Kasumi-1 (cell line): ENCODE measurements at places on chromosomes 4 and X.

DNA sequence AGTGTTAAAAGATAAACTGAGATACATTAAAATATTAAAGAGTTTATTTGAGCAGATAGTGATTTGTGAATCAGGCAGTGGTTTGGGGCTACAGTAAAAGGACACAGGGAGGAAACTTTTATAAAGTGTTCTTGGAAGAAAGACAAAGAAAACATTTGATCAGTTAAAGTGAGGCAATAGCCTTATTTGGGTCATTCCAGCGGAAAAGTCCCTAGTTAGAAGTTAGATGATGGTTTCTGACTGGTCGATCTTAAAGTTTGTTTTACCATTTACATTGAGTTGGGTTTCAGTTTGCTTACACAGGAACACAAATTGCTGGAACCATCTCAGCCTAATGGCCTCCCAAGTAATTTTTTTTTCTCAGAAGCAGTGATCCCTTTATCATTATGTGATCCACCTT is 69.7 kb downstream of the PPP1R2C start:
- no peak for DNase-seq

DNA sequence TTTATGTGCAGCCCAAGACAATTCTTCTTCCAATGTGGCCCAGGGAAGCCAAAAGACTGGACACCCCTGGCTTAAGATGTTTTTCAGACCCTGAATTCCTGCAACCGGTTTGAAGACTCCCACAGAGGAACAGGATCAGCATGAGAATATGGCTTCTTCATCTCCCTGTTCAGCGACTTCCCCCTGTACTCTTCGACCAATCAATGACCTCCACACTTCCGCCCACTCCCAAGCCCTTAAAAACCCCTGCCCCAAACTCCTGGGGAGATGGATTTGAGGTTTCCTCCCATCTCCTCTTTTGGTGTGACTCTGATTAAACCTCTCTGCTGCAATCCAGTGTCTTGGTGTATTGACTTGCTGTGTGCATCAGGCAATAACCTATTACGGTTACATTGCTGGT is 344.4 kb downstream of the NR3C2 start:
- no peak for DNase-seq

- DNase-seq, result no peak
Measured at GRCh38 chr4:37726666-37727065, 40.5 kb upstream of the RELL1 start.

- DNase-seq, result peak; percentile 7
Measured at GRCh38 chr4:13642170-13642950, 14.8 kb upstream of the BOD1L1 start.
